ENCODE measurements at places on chromosomes 5 and 9.
A peak's percentile ranks its signal among the peaks of the same experiment; 100 is the strongest.

DNA sequence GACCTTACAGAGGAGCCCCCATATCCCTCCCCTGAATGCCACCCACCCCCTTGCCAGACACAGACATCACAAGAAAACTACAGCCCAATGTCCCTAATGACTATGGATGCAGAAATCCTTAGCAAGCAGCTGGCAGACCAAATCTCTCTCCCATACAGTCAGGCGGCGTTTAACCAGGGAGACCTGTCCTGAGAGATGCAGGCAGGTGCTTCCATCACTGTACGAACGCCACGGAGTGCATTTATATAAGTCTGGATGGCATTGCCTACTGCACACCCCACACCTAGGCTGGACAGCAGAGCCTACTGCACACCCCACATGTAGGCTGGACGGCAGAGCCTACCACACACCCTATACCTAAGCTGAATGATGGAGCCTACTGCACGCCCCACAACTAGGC is 34.4 kb upstream of the SARDH start:
- no peak for DNase-seq

GRCh38 chr9:134671341-134672113 is 29.9 kb downstream of the COL5A1 start:
- DNase-seq = no peak

DNA sequence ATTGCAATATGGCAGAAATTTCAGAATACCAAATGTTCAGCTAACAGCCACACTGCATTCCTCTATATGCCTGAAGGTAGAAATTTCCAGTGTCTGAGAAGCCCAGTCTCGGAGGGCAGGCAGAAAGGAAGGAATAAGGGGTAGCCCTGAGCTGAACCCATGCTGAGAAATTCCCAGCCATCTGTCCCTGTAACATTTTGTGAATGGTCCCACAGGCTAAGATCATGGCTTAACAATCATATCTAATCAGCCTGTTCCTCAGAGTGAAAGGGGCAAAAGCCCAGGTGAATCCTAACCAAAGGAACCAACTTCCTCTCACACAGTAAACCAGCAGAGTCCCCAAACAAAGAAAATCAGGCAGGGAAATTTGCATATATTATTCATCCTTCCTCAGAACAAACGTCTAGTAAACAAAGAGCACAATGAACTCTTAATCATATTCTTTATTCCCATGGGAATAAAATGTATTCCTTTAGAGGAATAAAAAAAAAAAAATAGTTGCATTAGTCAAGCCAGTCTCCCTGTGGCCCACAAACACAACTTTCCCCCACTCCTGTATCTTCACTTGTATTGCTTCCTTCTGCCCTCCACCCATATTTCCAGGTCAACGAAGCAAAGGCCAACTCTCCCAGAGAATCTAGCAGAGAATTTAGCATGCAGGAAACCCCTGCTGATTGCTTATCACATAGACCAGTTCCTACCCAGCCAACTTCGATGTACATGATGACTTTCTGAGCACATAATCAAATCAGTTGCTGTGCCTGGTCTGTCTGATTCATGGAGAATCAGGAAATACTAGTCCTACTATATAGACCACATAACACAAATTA is 257.6 kb downstream of the FAM114A2 start:
- DNase-seq = no peak

- no peak for DNase-seq
Measured at GRCh38 chr5:132211787-132212186, 15.9 kb downstream of the P4HA2 start.

- no peak for DNase-seq
Measured at GRCh38 chr5:18771097-18771610, 1136.9 kb downstream of the TAF11L14 start.

DNA sequence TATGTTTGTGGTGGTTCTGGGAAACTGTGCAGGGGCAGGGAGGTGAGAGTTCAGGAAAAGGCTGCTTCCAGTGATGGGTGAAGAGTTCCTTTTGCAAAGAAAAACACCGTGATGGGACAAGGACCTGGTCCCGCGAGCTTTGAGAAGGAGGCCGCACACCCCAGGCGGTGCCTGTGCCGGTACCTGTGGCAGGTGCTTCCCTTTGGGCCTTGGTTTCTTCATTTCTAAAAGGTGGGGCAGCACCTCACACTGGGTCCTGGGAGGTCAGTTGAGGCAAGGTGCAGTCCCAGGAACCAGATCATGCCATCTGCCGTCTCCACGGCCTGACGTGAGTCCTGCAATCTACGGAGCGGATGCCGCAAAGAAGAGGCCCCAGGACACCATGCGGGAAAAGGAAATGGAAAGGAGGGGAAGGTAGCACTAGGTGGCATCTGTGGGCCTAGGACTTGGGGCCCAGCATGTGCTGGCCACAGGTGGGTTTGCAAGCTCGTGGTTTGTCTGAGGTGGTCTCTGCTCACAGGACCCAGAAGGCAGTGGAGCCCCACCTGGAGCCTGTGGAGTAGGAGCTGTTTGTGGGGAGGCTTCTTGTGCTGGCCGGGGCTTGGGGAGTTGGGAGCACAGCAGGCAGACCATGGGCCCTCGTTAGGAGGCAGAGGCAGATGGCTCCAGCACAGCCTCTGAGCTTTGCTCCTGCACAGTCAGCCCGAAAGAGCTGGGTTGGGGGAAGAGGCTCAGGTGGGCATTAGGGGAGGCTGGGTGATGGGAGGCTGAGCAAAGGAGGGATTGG is 131.6 kb downstream of the CACNA1B start:
- no peak for DNase-seq

DNA sequence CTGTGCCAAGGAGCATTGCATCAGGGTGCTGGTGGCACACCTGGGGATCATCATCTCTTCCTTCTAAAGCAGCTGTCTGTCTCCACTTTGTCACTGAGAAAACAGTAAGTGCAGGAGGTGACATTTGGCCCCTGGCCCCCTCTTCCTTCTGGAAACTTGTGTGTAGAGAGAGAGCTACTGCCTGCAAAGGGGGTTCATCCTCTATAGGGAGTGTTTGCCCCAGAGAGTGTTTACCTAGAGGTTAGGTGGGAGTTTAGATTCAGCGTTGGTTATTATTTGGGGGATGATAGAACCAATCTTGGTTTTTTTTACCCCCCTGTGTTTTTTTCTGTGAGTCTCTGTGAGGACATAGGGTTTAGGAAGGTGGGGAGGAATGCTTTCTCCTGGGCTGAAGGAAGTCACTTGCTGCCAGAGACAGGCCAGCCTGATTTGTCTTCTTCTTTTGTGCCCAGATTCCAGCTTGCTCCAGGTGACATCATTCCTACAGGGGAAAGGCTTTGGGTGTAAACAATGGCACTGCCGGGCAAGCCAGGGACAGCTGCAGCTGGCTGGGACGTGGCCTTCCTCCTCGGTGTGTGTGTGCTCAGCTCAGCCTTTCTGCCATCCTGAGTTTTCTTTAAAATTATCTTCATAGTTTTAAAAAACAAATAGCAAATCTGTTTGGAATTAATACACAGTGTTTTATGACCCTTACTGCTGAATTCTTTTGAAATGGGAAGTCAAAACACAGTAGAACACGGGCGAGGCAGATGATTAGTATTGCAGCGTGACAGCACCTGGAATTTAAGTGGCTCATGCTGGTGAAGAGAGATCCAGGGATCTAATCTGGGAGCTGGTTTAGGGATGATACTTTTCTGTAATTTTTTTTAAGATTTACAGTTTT is 24.5 kb downstream of the PRRC2B start:
- no peak for DNase-seq

DNA sequence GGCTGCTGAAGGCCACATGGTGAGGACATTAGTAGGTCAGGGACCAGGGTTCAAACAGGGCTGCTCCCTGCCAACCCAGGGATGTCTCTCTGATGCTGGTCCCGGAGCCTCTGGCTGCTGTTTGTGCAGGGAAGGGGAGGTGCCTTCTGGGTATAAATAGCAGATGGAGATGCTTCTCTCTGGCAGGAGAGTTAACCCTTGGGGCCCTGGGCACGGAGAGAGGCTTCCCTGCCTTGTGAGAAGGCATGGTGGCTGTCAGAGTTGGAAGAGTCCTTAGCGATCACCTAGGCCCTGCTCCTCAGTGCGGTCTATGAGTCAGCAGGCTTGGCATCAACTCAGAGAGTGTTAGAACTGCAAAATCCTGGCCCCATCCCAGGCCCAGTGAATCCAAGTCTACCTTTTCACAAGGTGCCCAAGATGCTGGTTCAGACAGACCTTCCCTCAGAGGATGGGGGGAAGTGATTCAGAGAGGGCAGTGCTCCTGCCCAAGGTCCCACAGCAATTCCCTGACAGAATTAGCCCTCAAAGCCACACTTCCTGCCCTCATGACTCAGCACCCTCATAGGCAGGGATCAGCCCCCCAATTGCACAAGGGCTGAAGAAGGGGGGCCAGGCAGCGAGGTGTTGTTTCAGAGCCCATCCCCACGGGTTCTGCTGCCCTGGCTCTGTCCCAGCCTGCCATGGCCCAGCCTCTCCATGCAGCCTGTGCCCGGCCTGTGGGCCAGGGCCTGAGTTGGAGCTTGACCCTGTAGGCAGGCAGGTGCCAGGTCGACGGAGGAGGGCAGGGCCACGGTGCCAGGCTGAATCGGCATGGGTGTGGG is 25.6 kb downstream of the CAMK2A start:
- no peak for DNase-seq

DNA sequence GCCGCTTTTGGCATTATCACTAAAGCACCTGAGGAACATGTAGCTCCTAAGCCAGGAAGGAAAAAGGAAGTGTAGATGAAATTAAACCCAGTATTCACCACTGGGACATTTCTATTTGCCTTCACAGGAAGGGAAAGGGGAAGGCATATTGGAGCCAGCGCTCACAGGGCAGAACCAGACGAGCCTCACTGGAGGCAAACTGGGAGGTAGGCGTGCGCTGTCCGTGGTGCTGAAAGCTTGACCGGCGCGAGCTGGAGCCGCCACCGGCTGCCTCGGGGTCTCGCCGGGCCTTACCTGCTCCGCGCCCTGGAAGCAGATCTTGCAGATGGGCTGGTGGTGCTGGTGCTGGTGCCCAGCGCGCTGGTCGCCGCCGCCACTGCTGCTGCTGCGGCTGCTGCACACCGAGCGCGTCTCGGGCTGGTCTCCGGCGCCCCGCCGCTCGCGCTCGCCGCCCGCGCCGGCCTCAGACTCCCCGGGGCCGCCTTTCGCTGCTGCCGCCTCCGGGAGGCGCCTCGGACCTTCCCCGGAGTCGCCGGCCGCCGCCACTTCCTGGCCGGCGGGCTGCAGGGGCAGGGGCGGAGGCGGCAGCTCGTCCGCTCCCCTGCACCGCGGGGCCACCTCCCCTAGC is 732 bp downstream of the MARCHF11 start:
- DNase-seq = peak; percentile 82
